ENCODE measurements at places on chromosomes 5 and 9.

GRCh38 chr5:882253-883183, 10.1 kb downstream of the BRD9 start:
- DNase-seq, result no peak

DNA sequence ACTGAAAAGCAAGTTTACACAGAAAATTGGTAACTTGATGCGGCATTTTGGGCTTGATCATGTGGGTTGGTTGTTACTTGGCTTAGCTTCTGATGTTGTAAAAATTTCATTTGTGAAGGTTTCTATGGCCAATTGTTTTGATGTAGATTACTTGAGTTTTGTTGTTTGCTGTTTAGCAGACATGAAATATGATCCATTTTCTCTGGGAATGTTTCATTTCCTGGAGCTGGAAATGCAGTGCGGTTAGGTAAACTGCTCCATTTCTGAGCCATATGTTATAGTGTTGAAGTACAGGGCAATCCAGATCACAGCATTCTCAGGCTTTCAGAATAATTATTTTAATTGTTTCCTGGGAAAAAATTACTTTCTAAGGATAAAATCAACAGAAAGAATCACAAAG, 396.9 kb downstream of the ENC1 start:
- DNase-seq, result no peak

GRCh38 chr9:96193236-96193755, 108.7 kb downstream of the HSD17B3 start:
- no peak for DNase-seq

- no peak for DNase-seq
Measured at GRCh38 chr5:103679873-103680272, 117.3 kb upstream of the NUDT12 start.

DNA sequence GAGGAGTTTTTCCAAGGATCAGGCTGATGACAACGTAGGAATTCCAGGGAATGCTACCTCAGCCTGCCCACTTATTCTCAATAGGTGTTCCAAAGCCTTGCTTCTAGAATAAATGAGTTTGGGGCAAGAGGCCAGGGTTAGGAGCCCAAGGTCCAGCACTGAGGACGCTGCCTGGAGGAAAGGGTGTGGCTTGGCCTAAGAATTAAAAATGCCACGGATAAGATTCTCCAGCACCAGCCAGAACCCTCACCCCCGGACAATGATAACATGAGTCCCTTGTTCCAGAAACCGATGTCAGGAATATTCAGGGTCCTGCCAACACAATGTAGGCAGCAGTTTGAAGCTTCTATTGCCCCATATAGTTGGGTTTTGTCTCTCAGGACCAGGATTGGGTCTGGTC, 7.6 kb downstream of the SPRY4 start:
- DNase-seq, result no peak

DNA sequence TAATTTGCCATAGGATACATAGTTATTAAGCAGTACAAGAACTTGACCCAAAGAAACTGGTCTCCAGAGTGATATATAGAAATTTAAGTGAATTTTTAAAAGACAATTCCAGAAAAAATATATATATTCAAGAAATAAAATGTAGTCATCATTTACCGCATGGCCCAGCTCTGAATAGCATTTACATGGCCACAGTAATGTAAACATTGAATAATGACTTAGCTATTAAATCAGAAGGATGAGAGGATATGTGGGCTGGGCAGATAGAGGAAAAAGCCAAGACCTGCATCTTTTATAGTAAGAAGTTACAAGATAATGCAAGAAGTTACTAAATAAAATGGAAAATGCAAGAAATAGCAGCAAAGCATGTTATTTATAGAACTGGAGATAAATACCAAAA, 405.2 kb upstream of the WWC1 start:
- DNase-seq, result no peak

DNA sequence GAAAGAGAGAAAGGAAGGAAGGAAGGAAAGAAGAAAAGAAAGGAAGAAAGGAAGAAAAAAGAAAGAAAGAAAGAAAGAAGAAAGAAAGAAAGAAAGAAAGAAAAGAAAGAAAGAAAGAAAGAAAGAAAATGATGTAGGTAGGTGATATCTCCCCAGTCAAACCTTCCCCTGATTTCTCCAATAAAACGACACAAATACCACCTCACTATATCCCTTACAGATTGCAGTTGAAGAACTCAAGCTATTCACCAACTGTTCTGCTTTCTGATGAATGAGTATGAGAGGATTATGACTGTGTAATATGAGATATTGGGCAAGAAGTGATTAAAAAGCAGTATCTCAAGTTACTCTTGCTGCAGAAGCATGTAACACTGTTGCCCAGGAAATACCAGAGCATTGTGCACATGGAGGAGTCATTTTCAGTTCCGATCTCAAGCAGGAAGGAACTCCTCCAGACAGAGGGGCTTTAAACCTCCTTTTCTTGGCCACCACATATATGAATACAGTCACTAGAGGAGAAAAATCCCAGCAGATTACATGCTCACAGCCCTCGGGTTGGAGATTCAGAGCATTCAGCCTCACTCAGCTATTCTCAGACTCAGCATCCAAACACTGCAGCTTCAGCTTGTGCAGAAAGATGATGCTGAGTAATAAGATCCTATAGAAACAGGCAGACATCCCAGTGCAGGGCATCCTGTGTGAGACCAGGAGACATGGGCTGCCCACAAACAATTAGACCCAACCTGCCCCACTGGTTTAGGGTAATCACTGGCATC, 61.4 kb downstream of the UGCG start:
- no peak for DNase-seq

GRCh38 chr5:95718203-95718602, 12.9 kb upstream of the RHOBTB3 start:
- no peak for DNase-seq

DNA sequence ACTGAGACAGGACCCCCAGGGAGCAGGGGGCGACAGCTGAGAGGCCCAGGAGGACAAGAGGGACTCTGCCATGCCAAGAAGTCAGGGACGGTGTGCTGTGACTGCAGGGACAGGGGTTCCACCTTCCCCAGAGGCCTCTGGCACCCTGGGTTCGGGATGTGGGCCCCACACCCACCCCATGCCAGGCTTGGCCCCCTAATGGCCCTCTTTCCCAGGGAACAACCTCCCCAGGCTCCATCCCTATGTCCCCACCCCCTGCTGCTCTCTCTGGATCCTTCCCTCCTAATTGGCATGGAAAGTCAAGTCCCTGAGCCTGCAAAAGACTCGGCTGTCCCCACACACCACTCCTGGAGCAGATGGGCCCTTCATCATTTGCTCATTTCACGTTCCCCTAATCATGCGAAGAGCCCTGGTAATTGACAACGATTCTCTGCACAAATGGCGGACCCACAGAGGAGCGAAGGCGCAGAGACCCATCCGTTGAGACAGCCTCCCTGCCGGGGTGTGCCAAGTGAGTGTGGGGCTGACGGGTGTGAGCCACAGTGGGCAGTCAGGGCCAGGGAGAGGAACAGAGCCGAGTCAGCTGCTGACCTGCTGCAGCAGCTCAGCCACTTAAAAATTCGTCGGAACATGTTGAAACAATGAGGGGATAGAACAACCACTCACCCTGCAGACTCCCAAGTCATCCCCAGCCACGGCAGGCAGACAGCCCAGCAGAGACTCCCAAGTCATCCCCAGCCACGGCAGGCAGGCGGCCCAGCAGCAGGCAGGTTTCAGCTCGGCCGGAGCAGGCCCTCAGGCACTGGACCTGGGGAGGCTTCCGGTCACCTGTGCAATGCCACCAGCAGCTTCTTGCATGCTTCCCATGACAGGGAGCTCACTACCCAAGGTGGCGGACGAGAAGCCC, 109.0 kb downstream of the VAV2 start:
- DNase-seq, result no peak

DNA sequence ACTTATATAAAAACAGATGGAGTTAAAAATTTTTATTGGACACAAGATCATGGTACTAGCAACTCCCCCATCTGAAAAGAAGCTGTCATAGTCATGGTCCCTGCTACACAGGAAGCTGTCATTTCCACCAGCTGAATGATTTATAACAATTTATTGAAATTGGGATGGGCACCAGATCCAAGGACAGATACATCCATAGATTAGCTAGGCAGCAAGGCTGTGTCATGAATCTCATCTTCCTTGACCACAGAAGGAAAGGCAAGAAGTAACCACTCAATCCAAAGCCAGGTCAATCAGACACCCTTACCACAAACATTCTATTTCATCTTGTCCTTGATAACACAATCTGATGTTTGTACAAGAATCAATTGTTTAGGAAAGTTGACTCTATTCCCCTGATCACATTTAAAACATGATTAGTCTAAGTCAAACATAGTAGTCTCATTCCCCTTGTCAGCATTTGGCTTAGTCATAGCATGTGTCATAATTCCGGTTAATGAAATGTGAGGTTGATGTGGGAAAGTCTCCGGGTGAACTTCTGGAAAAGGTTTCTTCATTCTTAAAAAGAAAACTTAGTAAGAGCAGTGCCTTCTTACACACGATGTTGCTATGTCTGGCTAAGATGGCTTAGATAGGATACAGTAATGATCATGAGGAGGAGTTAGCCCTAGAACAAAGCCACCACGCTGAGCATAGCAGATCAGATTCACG, 462.6 kb upstream of the PAPPA start:
- DNase-seq, result no peak

- no peak for DNase-seq
Measured at GRCh38 chr5:159901308-159901707, 15.0 kb upstream of the ADRA1B start.

GRCh38 chr9:18638371-18639249, 164.7 kb downstream of the ADAMTSL1 start:
- DNase-seq, result no peak

DNA sequence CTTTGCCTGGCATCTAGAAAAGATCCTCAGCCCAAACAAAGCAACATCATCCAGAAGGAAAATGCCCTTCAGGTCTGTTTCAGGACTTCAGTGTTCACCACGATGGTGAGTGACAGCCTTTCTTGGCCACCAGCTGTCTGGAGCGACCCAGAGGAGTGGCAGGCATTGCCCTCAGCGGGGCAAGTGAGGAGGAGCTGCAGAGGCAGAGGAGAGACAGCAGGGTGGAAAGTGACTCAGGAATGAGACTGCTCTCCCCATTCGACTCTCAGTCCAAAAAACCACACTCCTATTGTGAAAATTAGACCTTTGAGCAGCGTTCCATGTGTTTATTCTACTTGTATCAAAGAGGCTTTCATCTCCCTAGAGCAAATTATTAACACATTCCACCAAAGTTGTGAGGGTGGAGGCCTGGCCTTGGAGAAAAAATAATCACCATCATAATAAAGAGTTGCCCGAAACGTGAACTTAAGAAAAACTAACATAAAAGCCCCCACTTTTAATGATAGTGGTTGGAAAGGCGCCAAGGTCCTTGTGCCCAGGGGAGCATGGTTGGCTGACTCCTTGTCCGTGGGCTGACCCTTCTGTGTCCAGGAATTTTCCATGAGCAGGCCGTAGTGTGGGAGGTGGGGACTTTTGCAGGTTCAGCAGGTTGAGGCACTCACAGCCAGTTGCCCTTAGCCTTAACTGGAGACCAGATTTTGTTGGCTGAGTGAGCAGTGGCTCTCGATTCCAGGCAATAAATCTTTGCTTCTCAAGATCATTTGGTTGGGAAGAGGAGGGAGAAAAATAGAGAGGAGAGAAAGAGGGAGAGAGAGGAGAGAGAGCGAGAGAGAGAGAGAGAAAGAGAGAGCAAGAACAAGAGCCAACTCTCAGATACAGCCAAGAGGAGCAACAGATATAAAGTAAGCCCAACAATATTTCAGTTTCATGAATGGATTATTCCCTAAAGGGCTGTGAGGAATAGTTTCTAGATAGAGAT, 125.9 kb upstream of the ANKRD55 start:
- no peak for DNase-seq

DNA sequence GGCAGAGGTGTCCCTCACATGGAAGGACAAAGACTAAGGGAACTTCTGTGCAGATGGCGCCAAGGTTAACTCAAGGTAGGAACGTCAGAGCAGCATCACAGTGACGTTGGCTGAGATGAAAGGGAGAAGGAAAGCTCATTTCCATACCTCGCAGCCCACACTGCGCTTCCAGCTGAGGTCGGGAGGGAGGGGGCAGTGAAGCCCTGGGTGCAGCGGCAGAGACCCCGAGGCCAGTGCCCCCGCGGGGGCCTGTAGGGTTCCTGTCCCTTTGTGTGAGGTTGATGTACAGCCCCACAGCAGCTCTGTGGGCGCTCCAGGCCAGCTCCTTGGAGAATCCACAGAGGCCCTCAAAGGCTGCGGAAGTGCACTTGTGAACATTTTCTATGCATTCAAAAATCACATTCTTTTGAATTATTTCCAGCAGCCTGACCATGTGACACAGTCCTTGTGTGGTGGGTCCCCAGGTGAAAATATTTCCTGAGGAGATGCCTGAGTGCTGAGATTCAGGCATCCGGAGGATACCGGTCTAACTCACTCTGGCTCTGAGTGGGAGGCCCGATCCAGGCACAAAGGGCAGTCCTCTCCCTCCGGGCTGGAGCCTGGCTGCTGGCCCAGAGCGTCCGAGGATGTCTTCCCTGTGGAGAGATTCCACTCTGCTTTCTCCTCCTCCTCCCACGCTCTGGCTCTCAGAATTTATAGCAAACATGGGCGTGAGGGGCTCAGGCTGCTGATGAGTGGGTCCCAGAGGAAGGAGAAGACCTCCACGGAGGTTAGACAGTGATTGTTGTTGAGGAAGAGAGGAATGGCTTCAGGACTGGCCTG, 150.7 kb downstream of the ICE1 start:
- DNase-seq, result no peak

DNA sequence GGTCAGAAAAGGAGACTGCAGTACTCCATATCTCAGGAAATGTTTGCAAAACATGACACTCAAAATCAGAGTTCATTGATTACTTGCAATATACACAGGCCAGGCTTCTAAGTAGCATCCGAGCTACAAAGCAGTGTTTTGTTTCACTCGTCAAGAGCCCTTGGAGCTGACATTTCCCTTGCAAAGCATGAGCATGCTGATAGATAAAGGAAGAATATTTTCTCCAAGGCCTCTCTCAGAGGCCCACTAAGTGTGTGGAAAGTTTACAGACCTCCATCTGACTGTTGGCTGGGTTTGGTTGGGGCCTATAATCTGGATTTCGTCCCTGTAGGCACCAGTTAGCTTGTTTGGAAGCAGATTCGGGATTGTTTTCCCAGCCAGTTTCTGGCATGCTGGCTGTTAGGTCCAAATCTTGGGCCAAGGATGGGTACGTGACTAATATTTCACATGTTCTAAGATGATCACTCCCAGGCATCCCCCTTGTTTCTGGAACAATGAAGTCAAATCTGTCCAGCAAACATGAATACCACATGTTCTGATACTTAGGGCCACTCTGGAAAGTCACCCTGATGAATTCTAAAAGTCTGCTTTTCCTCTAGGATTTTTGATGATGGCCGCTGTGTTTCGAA, 161.3 kb downstream of the RFK start:
- DNase-seq, result no peak

- DNase-seq, result no peak
Measured at GRCh38 chr5:149831492-149831891, 101.4 kb downstream of the PPARGC1B start.

DNA sequence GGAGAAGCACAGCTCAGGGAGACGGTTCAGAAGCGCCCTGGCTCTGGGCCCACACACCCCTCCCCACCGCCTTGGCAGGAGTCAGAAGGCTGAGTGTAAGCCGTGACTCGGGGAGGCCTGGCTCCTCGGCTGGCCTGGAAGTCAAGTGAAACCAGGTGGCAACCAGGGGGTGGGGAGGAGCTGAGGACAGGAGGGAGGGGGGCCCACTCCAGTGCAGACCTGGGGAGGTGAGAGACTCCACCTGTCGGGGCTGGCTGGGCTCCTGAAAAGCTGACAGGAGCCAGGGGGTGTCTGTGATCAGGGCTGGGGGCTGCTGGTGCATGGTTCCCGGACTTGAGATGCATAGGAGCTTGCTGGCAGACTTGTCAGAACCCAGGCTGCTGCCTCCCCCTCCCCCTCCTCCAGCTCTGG, 150.2 kb upstream of the PHYKPL start:
- DNase-seq, result no peak

GRCh38 chr5:32903613-32904012, 192.5 kb downstream of the NPR3 start:
- DNase-seq, result no peak

GRCh38 chr5:108481355-108481931, 99.5 kb upstream of the FBXL17 start:
- DNase-seq, result no peak

Measured in stimulated activated CD8-positive, alpha-beta memory T cell treated with anti-CD3 and anti-CD28 coated beads, Interleukin-4, amount 100 ng/mL, for 1 hour (primary cell).